Stimulated activated naive CD4-positive, alpha-beta T cell treated with Interleukin-2 at 50 U/mL for 16 hours (primary cell): ENCODE measurements at places on chromosomes 1 and 21.
A peak's percentile ranks its signal among the peaks of the same experiment; 100 is the strongest.

DNA sequence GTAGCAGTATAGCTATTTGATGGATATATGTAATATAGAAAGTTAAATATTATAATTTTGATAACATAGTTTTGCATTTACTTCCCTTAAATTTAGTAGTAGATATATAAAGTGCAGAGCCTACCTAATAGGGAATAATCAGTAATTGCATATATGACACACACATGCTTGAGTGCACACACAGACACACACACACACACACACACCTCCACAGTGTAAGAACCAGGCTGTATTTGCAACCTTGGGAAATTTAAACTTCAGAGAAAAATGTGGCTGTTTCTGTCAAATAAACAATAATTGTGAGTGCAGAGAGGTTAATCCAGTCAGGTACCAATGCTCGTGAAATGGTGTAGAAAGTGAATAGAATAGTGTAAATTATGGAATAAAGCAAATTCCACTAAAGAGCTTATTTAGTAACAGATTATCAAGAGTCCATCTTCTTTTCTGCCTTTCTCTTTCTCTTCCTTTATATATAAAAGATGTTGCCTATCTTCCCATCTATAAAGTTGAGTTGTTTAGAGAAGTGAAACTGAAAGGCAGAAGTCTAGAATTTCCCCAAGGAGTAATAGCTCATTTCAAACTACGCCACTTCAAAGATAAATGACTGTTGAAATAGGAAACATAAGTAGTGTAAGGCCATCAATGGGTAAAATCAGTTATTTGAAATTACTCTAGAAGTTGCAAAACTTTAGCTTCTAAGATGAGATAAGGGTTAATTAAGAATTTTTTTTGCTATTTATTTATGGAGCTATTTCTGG is 273.7 kb downstream of the SRGAP2C start:
- no peak for DNase-seq

GRCh38 chr1:234750922-234751627 is 141.1 kb upstream of the IRF2BP2 start:
- DNase-seq, result no peak

GRCh38 chr1:12411098-12411497 is 181.3 kb downstream of the VPS13D start:
- DNase-seq, result no peak

- peak; percentile 28 for DNase-seq
Measured at GRCh38 chr21:45266518-45267389, 20.9 kb downstream of the POFUT2 start.

DNA sequence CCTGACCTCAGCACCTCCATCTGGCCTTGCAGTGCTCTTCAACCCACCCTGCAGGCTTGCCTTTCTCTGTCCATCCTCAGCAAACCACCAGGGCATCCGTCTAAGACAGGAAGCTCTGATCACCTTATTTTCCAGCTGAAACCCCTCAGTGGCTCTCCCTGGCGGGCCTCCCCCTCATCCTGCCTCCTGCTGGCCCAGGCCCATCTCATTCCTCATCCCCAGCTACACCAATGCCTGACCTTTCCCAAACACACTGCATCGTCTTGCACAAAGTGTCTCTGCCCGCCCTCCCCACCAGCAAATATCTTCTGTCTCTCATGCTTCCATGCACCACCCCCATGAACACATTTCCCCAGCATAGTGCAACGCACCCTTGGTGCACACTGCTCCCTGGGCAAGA is 205.0 kb downstream of the TOMM20 start:
- DNase-seq, result no peak

DNA sequence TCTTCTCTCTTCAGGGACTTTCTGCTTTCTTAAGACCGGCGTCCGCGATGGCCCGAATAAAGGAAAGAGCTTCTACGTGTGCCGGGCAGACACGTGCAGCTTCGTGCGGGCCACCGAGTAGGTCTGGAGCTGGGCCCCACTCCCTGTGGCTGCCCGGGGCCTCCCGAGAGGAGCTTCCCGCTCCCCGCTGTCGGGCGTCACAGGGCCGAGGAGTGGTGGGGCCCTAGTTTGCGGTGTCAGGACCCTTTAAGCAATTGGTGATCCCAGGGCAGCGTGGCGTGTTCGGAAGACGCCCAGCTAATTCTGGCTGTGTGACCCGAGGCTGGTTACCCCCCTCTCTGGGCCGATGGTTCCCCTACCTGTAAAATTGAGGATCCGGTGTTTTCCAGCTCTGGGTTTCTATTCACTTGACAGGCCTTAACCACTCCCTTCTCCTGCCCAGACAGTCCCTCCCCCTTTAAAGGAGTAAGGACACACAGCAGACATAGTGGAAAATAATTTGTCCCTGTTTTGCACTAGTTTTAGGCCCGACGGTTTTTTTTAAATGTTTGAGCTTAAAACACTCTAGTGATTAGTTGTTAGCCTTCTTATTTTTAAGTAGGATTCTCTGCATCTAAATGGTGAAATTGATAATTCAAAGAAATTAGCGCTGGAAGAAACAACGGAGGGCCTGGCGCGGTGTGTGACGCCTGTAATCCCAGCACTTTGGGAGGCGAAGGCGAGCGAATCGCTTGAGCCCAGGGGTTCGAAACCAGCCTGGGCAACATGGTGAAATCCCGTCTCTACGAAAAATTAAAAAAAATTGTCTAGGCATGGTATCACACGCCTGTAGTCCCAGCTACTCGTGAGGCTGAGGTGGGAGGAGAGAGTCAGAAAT is 553 bp downstream of the TTF2 start:
- DNase-seq, result peak; percentile 34

GRCh38 chr1:37410105-37410504 is 64.3 kb upstream of the ZC3H12A start:
- no peak for DNase-seq

GRCh38 chr1:116909512-116910378 is at the start of gene PTGFRN:
TSS of gene PTGFRN (plus strand) at chr1:116909916. CDS start at chr1:116910204, 288 bp downstream.
- DNase-seq, result peak; percentile 10

- DNase-seq, result no peak
Measured at GRCh38 chr1:215878128-215878527, 311.0 kb downstream of the KCTD3 start.

DNA sequence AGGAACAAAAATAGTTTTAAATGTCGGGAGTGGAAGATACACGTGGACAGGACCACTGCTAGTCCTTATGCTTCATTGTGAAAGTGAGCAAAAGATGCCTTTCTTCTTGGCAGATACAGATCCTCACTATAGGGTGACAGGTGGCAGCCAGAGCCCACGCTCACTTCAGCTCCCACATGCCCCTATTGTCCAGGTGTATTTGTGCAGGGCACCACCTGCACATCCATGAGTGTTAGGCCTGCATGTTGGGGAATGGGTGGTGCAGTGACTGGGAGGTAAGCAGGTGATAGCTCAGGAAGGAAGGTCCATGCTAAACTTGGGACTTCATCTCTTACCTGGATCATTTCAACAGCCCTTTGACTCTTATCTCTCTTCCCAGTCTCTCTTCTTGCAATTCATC is 27.4 kb downstream of the SLC5A9 start:
- no peak for DNase-seq

GRCh38 chr21:32782698-32783097 is 11.1 kb upstream of the PAXBP1 start:
- DNase-seq, result no peak

GRCh38 chr1:199665371-199665770 is 362.1 kb upstream of the NR5A2 start:
- no peak for DNase-seq

DNA sequence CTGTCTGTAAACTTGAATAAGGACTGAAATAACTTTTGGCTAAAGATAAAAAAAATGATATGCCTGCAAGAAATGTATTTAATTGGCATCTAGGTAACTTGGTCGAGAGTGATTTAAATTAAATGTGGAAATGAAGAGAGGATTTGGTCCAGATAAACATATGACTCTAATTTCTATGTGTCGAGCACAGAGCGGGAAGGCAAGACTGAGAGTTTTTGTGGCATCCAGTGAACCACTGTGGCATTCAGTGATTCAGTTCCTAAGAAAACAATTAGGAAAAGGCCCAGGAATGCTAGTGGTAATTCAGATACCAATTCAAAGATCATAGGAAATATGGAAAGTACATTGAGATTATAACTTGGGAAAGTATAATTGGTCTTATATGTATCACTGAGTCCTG is 39.6 kb downstream of the PDE4B start:
- DNase-seq, result no peak

- no peak for DNase-seq
Measured at GRCh38 chr1:156257711-156258110, 9.9 kb upstream of the PAQR6 start.
